Prostate gland (tissue), 2 donors: ENCODE measurements at places on chromosomes 11 and 22. TPM values are rescaled to one million over a fixed set of nuclear protein-coding genes. Genes with fewer than 3 reads are reported as not detected.

Gene TMPRSS13
- total RNA-seq = 1.2 TPM

DNA sequence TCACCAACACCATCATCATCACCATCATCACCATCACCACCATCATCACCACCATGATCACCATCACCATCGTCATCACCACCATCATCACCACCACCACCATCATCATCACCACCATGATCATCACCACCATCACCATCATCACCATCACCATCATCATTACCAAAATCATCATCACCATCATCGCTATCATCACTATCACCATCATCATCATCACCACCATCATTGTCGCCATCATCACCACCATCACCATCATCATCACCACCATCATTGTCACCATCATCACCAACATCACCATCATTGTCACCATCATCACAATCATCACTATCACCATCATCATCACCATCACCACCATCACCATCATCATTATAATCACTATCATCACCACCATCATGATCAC lies 893.5 kb downstream of the TBC1D22A start:
- H3K27me3 ChIP-seq = peaks cover 3% of the 10 kb centered on the region
- no peak overlapping the region for H3K4me3 ChIP-seq
- H3K36me3 ChIP-seq = no peaks in the 10 kb centered on the region
- H3K4me1 ChIP-seq = no peaks in the 10 kb centered on the region
- no peak overlapping the region for H3K27ac ChIP-seq
- DNase-seq = no peak

DNA sequence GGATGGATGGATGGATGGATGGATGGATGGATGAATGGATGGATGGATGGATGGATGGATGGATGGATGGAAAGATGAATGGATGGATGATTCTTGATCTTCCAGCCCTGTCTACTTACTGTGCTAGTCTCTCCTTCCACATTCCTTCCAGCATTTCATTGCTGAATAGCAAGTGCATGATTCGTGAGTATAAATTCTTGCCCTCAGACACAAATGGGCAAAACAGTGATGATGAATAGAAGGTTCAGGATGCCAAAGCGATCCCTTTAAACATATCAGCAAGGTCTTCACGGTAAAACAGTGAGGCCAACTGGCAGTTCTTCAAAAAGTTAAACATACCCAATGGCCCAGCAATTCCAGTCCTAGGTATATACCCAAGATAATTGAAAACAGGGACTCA lies 400.2 kb downstream of the MN1 start:
- no peak for DNase-seq
- no peaks in the 10 kb centered on the region for H3K4me1 ChIP-seq
- no peaks in the 10 kb centered on the region for H3K27me3 ChIP-seq
- H3K4me3 ChIP-seq = no peak overlapping the region
- no peaks in the 10 kb centered on the region for H3K36me3 ChIP-seq
- H3K27ac ChIP-seq = no peak overlapping the region

- H3K27me3 ChIP-seq = no peaks in the 10 kb centered on the region
- H3K4me1 ChIP-seq = no peaks in the 10 kb centered on the region
- H3K4me3 ChIP-seq = no peak overlapping the region
- no peaks in the 10 kb centered on the region for H3K36me3 ChIP-seq
These were observed 156.4 kb downstream of the FAM181B start for GRCh38 chr11:82577246-82577645.

GRCh38 chr11:62046568-62047100 lies 77.2 kb upstream of the INCENP start:
- no peak overlapping the region for H3K27ac ChIP-seq
- DNase-seq = no peak
- no peaks in the 10 kb centered on the region for H3K27me3 ChIP-seq
- no peaks in the 10 kb centered on the region for H3K36me3 ChIP-seq
- H3K4me1 ChIP-seq = no peaks in the 10 kb centered on the region

GRCh38 chr22:44366372-44367300 lies 53.9 kb upstream of the SHISAL1 start:
- H3K4me1 ChIP-seq = no peaks in the 10 kb centered on the region
- no peak overlapping the region for H3K4me3 ChIP-seq
- H3K27me3 ChIP-seq = no peaks in the 10 kb centered on the region
- no peak for DNase-seq
- no peaks in the 10 kb centered on the region for H3K36me3 ChIP-seq
